ENCODE measurements at places on chromosomes 7 and 10. TPM values are rescaled to one million over a fixed set of nuclear protein-coding genes. Genes with fewer than 3 reads are reported as not detected.

DNA sequence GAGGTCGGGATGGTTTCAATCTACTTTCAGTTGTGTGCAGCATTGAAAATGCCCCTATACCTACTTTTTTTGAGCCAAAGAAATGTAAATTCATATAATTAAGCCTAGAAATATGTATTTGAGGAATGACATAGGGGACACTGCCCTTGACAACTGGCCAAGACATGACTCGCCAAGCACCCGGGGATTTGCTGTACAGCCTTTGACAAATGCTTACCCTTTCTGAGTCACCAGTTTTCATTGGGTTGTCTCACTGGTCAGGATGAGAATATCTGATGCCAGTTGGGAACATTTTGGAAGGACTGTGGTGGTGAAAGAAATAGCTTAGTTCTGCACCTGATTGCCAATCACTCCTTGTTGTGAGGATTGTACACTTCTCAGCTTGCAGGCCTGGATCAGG is 166.8 kb upstream of the HABP2 start:
- DNase-seq, result no peak

- DNase-seq, result no peak
These were observed 270.3 kb upstream of the SORCS1 start for GRCh38 chr10:107434854-107435253.

- no peak for DNase-seq
These were observed 76.8 kb downstream of the TPST1 start for GRCh38 chr7:66281678-66282590.

The PON1 gene
- not detected for total RNA-seq

The EZH2 gene
- 3.1 TPM for total RNA-seq
